SJSA1 (cell line): ENCODE measurements at places on chromosomes 13 and 19. TPM values are rescaled to one million over a fixed set of nuclear protein-coding genes. Genes with fewer than 3 reads are reported as not detected.

DNA sequence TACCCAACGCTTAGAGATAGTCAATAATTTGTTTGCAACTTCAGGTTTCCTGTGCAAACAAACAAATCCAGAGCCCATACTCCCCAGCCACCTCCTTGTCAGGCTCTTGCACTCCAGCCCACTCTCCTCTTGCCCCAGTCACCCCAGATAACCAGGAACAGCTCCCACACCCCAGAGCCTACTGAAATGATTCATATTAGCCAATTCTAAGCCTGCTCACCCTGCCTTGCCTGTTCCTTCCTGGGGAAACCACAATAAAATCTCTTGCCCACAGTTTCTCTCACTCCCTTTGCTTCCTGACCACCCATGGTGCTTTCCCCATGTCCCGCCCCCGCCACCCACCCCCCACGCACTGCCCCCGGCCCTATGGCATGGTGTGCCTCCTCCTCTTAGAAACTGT, 3.8 kb upstream of the ACTL9 start:
- no peak for DNase-seq

GRCh38 chr13:62250501-62251201, 835.0 kb upstream of the PCDH20 start:
- no peak for DNase-seq

DNA sequence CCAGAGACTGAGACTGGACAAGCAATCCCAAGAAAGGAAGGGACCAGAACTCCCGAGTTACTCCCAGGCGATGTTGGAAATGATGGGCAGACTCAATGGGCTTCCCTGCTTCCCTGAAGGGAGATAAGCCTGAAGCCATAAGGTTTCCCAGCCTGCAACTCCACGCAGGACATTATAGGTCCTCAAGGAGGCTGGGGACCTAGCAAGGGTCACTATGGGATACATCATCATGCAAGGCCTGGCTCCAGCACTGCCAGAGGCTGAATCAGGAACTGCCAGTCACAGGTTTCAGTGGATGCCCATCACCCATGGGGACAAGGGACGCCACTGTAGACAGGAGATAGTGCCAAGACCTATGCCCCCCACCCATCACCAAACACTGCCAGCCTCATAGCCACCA, 338.7 kb downstream of the IRS2 start:
- DNase-seq = no peak

- DNase-seq = no peak
Measured at GRCh38 chr13:26541678-26542568, 15.6 kb upstream of the WASF3 start.

Gene SIGLEC9
- not detected in 2 replicates for total RNA-seq

Gene STARD13
- total RNA-seq = 4.9 and 7.8 TPM in 2 replicates

Gene ERICH4
- not detected in 2 replicates for total RNA-seq

Gene UGGT2
- 35.5 and 36.9 TPM in 2 replicates for total RNA-seq
